Activated CD8-positive, alpha-beta T cell treated with anti-CD3 and anti-CD28 coated beads, Interleukin-2, amount 10 ng/mL, durations not matched to agents 7 days and 5 days (primary cell): ENCODE measurements at places on chromosomes 1 and 21. TPM values are rescaled to one million over a fixed set of nuclear protein-coding genes. Genes with fewer than 3 reads are reported as not detected.

- no peaks in the 10 kb centered on the region for H3K36me3 ChIP-seq
- H3K4me3 ChIP-seq = no peak overlapping the region
- no peaks in the 10 kb centered on the region for H3K4me1 ChIP-seq
- DNase-seq = no peak
These were observed 257.6 kb upstream of the USP24 start for GRCh38 chr1:55472784-55473183.

INKA2 gene
- 4.1 TPM for total RNA-seq

MRPS21 gene
- total RNA-seq = 71.2 TPM

PGBD5 gene
- total RNA-seq = not detected

GRCh38 chr1:6024376-6024775, 21.3 kb upstream of the KCNAB2 start:
- peaks cover 32% of the 10 kb centered on the region for H3K4me1 ChIP-seq
- H3K27me3 ChIP-seq = no peaks in the 10 kb centered on the region
- peaks cover 47% of the 10 kb centered on the region for H3K36me3 ChIP-seq
- DNase-seq = no peak

GRCh38 chr1:1577367-1578011, 2.8 kb upstream of the SSU72 start:
- no peak for DNase-seq
- H3K27ac ChIP-seq = no peak overlapping the region
- H3K4me3 ChIP-seq = no peak overlapping the region
- H3K36me3 ChIP-seq = peaks cover 10% of the 10 kb centered on the region
- H3K27me3 ChIP-seq = peaks cover 9% of the 10 kb centered on the region

AMPD1 gene
- not detected for total RNA-seq

- no peak for DNase-seq
- peaks cover 6% of the 10 kb centered on the region for H3K27me3 ChIP-seq
- no peak overlapping the region for H3K4me3 ChIP-seq
- no peaks in the 10 kb centered on the region for H3K4me1 ChIP-seq
These were observed 13.5 kb upstream of the CHI3L1 start for GRCh38 chr1:203199816-203200571.

- no peaks in the 10 kb centered on the region for H3K36me3 ChIP-seq
- no peaks in the 10 kb centered on the region for H3K4me1 ChIP-seq
- no peak for DNase-seq
- H3K4me3 ChIP-seq = no peak overlapping the region
These were observed 38.1 kb downstream of the HSD3B2 start for GRCh38 chr1:119453021-119453420.

- H3K4me3 ChIP-seq = no peak overlapping the region
- H3K4me1 ChIP-seq = no peaks in the 10 kb centered on the region
- H3K27ac ChIP-seq = no peak overlapping the region
- no peaks in the 10 kb centered on the region for H3K36me3 ChIP-seq
These were observed 14.3 kb upstream of the SEC16B start for GRCh38 chr1:177984136-177984525.

- H3K4me1 ChIP-seq = peaks cover 21% of the 10 kb centered on the region
- no peaks in the 10 kb centered on the region for H3K27me3 ChIP-seq
- H3K27ac ChIP-seq = no peak overlapping the region
- H3K36me3 ChIP-seq = peaks cover 9% of the 10 kb centered on the region
- DNase-seq = no peak
These were observed 3.4 kb upstream of the TRIM11 start for GRCh38 chr1:228410015-228410414.

GJA4 gene
- not detected for total RNA-seq

DNA sequence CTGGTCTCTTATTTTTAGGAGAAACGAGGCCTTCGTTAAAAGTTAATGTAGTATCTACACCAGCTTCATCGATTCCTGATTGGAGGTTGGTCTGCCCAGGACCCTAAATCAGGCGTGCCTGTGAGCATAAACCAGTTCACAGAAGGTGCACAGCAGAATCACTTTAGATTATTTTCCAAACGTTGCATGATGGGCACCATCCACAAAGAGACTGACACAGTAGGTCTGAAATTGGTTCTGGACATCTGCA, 256 bp upstream of the TARBP1 start:
- peaks cover 42% of the 10 kb centered on the region for H3K4me1 ChIP-seq
- H3K27me3 ChIP-seq = peaks cover 20% of the 10 kb centered on the region
- H3K27ac ChIP-seq = peak overlapping the region; percentile 72
- peak overlapping the region; percentile 70 for H3K4me3 ChIP-seq
- DNase-seq = no peak

- no peaks in the 10 kb centered on the region for H3K27me3 ChIP-seq
- H3K4me3 ChIP-seq = no peak overlapping the region
- no peak for DNase-seq
- H3K27ac ChIP-seq = no peak overlapping the region
These were observed 298.8 kb upstream of the LYPLAL1 start for GRCh38 chr1:218874801-218875400.

DNA sequence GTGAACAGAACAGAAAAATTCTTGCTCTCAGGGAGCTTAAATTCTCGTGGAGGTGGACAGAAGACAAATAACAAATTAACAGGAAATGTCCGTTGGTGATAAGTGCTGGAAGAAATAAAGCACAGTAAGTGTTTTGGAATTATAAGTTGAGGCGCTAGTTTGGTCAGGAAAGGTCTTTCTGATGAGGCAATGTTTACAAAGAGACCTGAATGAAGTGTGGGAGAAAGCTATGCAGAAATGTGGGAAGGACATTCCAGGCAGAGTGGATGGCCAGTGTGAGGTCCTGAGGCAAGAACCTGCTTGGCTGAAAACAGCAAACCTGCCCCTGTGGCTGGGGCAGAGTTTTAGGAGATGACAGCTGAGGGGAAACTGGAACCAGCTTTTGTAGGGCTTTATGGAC, 23.3 kb downstream of the NGF start:
- no peak for DNase-seq
- no peak overlapping the region for H3K4me3 ChIP-seq
- H3K36me3 ChIP-seq = no peaks in the 10 kb centered on the region
- no peaks in the 10 kb centered on the region for H3K4me1 ChIP-seq

UBXN10 gene
- total RNA-seq = 0.29 TPM
